ENCODE measurements at places on chromosomes 3 and 15. TPM values are rescaled to one million over a fixed set of nuclear protein-coding genes. Genes with fewer than 3 reads are reported as not detected.
A peak's percentile ranks its signal among the peaks of the same experiment; 100 is the strongest.

GRCh38 chr3:113914646-113915045 is 33.2 kb upstream of the ZDHHC23 start:
- H3K27ac ChIP-seq: no peak overlapping the region
- no peaks in the 10 kb centered on the region for H3K36me3 ChIP-seq
- no peak overlapping the region for H3K4me3 ChIP-seq
- peaks cover 9% of the 10 kb centered on the region for H3K4me1 ChIP-seq
- peak; percentile 66 for DNase-seq
- no peaks in the 10 kb centered on the region for H3K27me3 ChIP-seq

DNA sequence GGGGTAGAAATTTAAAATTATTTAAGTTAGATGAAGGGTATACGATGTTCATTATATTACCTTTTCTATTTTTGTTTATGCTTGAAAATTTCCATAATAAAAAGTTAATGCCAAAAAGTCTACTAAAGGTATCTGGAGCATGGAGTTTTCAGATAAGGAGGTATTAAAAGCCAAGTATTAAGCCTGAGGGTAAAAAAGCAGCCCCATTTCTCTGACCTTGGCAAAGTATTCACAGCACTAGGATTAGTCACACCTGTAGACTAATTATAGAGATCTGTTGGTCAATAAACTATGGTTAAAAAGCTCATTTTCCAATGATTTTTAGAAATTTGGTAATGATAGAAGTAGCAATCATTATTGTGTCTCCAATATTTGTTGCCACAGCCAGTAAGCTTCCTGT is 23.1 kb downstream of the XRN1 start:
- H3K27me3 ChIP-seq: no peaks in the 10 kb centered on the region
- no peaks in the 10 kb centered on the region for H3K4me1 ChIP-seq
- peaks cover 14% of the 10 kb centered on the region for H3K36me3 ChIP-seq
- no peak for DNase-seq

DNA sequence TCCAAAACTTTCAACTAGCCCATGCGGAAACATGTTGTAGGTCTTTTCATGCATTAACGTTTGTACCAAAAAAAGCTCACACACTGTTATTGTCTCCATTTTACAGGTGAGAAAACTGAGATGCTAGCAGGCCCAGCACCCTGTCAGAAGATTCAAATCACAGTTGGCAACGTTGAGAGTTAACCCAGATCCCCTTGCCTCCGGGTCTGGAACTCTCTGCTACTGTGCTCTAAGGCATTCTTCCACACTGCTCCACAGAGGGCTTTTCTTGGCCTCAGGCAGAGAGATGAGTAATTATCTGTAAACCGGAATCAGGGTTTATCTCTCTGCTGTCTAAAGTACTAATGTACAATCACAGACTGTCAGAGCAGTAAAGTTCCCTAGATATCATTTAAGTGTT is 186.0 kb upstream of the LPP start:
- no peak overlapping the region for H3K27ac ChIP-seq
- H3K4me3 ChIP-seq: no peak overlapping the region
- no peaks in the 10 kb centered on the region for H3K27me3 ChIP-seq
- H3K36me3 ChIP-seq: no peaks in the 10 kb centered on the region

DNA sequence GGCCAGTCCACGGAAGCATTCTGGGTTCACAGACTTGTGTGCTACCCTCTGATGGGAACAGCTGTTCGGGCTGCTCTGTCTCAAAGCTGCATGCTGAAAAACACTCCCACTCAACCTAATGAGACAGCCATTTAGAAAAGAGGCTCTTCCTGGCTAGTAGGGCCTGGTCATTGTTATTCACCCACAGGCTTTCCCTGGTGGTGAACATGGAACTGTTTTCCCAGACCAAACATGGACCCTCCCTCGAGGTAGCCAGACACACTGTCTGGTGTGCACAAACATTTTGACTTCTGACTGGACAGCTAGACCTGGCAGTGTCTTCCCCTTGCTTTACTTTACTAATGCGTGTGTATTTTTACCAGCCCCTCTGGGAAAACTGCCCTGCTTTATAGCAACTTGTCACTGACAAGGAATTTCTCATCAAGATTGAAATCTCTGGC is 39.0 kb downstream of the MECOM start:
- H3K27ac ChIP-seq: no peak overlapping the region
- H3K36me3 ChIP-seq: no peaks in the 10 kb centered on the region
- no peaks in the 10 kb centered on the region for H3K27me3 ChIP-seq
- H3K4me1 ChIP-seq: no peaks in the 10 kb centered on the region

The DIS3L gene
- 8.1 TPM for total RNA-seq

The SLC28A2 gene
- total RNA-seq: not detected
